Left hindlimb (tissue), 1 donor: ENCODE measurements at places on chromosomes 3 and 15.

GRCh38 chr15:89332446-89332845 lies 2.2 kb downstream of the POLG start:
- no peak for DNase-seq

- DNase-seq = no peak
These were observed 508.5 kb upstream of the ATP11B start for GRCh38 chr3:182284793-182285192.

DNA sequence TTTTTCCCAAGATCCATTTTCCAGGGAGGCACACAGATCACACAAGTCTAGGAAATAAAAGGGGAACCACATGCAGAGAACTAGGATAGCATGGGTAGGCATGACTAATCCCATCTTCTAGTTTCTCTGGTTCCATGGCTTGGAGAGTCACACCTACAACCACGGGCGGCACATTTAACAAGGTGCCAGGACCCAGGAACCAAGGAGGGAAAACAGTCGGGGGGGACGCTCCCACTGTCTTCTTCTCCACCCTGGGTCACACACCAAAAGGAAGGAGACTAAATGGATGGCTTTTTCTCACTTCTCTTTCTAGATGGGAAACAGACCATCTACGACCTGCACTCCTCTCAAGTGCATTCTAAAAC lies 4.6 kb upstream of the SMCO1 start:
- DNase-seq = no peak

DNA sequence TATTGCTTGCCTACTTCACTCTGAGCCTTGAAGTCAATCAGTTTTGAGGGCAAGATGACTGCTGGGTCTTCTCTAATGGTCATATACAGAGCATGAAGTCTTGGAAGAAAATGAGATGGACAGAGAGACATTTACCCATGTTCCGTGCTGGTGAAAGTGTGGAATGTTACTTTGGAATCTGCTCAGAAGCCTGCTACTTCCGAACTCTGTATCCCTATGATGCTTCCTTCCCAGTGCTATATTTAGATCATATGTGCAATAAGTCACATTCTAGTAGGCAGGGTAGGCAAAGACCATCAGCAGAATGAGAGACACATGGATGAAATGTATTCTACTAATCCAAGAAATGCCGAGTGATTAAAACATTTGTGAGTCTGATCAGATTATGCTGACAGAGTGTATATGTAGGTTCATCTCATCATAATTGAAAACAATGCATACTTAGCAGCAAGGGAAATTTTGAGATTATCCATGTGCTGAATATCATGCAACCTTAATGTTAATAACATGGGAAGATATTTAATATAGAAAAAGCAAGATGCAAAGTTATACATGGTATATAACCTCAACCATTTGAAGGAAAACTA lies 60.5 kb downstream of the RAB7A start:
- no peak for DNase-seq

GRCh38 chr3:178676942-178677790 lies 140.9 kb downstream of the KCNMB2 start:
- no peak for DNase-seq

GRCh38 chr15:52180196-52180835 lies 10.9 kb downstream of the GNB5 start:
- DNase-seq = no peak

- DNase-seq = no peak
These were observed 41.1 kb downstream of the TSC22D2 start for GRCh38 chr3:150449169-150449721.

GRCh38 chr15:58498821-58499580 lies 67.2 kb downstream of the LIPC start:
- no peak for DNase-seq

DNA sequence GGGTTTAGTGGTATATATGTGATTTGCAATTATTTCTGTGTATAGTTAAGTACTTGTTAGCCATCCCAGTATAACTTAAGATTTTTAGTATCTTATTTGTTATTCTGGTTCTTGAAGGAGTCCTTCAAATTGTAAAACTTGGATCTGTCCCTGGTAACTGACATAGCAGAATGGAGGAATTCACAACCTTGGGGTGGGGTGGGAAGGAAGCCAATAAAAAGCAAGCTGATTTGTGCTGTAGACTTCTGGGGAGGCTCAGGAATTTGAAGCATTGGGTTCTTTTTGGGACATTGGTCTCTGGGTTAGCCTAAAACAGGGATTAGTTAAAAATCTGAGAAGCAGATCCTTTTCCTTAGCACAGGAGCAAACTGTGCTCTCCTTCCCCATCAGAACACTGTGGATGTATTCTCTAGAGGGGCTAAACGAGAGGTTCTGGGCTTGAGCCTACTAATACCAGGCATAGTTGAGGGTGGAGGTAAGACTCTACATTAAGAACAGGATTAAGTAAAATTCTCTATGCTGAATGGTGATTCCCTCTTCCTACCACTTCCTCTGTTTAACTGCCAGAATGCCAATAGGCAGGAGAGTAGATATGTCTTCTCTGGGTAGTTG lies 42.2 kb downstream of the GMPS start:
- DNase-seq = no peak

DNA sequence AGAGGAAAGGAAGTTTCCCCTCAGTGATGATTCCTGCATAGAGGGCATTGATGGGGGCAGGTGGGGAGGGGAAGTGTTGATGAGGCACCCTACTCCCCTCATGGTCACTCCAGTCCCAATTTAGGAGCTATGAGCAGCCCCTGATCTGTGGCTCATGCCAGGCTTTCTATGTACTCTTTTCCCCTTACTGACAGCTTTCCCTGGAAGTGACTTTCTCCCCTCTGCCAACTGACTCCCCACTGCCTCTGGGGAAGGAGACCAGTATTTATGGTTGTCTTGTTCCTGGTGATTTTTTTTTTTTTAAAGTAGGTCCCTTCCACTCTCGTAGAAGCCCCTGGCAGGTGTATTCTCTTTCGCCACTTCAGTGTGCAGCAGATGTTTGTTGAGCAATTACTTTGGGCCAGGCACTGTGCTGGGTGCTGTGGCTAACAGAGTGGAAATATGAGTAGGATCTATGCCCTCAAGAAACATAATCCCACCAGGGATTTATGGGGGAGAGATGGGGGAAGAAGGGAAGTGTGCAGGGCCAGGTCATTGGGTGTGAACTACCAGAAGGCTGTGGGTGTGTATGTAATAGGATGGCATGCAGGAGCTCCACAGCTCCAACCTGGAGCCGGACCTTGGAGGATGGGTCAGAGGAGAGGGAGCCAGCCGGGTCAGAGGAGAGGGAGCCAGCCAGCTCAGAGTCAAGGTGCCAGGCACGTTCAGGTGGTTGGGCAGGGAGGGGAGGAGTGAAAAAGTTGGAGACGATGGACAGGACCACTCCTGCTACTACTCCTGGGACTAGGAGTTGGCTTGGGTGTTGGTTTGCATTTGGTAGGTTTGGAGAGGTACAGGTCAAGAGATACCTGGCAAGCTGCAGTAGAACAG lies 3.5 kb downstream of the SMAD6 start:
- no peak for DNase-seq
